ENCODE measurements at places on chromosomes 16 and 17.

GRCh38 chr16:60041671-60042070, 1307.6 kb upstream of the GOT2 start:
- H3K4me1 ChIP-seq, result no peaks in the 10 kb centered on the region
- H3K36me3 ChIP-seq, result no peaks in the 10 kb centered on the region
- H3K4me3 ChIP-seq, result no peak overlapping the region
- H3K27me3 ChIP-seq, result no peaks in the 10 kb centered on the region
- no peak for DNase-seq
- H3K27ac ChIP-seq, result no peak overlapping the region

DNA sequence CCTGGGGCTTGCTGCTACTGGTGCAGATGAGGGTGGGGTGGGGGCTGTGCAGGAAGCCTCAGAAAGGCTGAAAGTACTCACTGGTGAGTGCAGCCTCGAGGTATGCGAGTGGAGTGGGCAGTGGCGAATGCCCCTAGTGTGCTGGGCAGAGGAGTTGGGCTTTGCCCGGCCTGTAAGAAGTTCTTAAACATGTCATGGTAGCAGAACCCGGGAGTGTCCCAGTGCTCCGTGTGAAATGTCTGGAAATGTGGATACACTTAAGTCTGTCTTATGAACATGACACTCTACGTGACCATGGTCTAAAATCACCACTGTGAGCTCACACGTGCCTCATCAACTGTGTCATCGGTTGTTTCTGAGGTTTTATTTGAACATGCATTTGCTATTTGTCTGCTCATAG, 1.7 kb downstream of the SMTNL2 start:
- H3K36me3 ChIP-seq, result no peaks in the 10 kb centered on the region
- no peaks in the 10 kb centered on the region for H3K4me1 ChIP-seq
- DNase-seq, result no peak
- no peak overlapping the region for H3K27ac ChIP-seq
- no peak overlapping the region for H3K4me3 ChIP-seq
- H3K27me3 ChIP-seq, result peaks cover 5% of the 10 kb centered on the region

GRCh38 chr17:2423271-2423670, 22.4 kb upstream of the MNT start:
- no peak for DNase-seq
- H3K27me3 ChIP-seq, result no peaks in the 10 kb centered on the region
- H3K36me3 ChIP-seq, result peaks cover 8% of the 10 kb centered on the region
- H3K4me3 ChIP-seq, result no peak overlapping the region

DNA sequence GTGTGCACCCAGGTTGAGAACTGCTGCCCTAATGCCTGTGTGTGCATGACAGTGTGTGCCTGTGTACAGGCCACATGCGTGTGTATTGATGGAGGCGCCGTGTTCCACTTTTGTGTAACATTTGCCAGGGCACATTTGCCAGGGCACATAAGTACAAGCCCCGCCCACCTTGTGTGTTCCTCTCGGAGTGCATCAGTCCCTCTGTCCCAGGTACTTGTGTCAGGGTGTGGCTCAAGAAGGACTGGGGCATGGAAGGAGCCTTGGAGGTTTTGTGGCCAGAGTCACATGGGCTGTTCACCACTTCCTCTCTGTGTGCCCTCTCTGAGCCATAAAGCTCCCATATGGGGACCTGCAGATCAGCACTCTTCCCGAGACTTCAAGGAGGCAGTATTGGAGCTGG, 73.9 kb downstream of the MRM1 start:
- no peak for DNase-seq
- H3K4me3 ChIP-seq, result no peak overlapping the region
- no peak overlapping the region for H3K27ac ChIP-seq
- no peaks in the 10 kb centered on the region for H3K4me1 ChIP-seq

DNA sequence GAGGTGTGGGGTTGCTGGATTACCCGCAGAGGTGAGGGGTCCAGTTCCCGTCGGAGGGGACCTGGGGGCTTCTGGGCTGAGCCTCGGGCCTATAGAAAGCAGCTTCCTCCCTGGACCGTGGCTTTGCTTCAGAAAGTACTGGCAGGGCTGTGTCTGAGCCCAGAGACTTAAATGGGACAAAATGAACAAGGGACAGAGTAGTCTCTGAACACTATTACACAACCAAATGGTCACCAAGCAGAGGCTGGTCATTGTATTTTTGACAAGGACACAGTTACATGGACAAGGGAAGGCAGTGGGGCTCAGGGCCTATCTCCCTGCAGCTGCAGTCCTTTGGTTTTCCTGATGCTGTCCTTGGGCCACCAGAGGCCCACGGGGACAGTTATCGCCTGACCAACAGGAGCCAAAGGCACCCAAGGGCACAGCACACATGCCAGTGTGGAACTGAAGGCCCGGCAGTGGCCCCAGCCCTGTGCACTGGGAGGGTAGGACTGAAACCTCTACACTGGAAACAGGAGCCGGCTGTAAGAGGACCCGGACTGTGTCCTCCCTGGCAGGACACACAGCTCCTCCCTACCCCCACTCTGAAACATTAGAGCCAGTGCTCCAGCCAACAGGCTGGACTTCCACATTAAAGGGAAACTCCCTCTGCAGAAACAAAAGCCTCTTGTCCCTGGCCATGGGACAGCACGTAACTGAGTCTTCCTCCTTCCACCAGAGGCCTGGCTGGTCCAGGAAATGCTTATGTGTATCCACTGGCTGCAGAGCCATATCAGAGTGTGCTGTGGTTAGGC, 26.0 kb upstream of the ERN1 start:
- H3K27ac ChIP-seq, result peak overlapping the region; percentile 80
- no peaks in the 10 kb centered on the region for H3K27me3 ChIP-seq
- peaks cover 15% of the 10 kb centered on the region for H3K4me1 ChIP-seq
- no peak overlapping the region for H3K4me3 ChIP-seq
- DNase-seq, result peak; percentile 86

- H3K27ac ChIP-seq, result no peak overlapping the region
- H3K36me3 ChIP-seq, result no peaks in the 10 kb centered on the region
- H3K4me3 ChIP-seq, result no peak overlapping the region
- no peak for DNase-seq
- H3K27me3 ChIP-seq, result no peaks in the 10 kb centered on the region
Observed at GRCh38 chr16:89365044-89365467, 125.3 kb downstream of the ANKRD11 start.
